Cerebellar nuclear complex (tissue), 1 donor: ENCODE measurements at places on chromosomes 5 and 9.

- DNase-seq: no peak
Observed at GRCh38 chr5:109601736-109602135, 88.0 kb upstream of the MAN2A1 start.

DNA sequence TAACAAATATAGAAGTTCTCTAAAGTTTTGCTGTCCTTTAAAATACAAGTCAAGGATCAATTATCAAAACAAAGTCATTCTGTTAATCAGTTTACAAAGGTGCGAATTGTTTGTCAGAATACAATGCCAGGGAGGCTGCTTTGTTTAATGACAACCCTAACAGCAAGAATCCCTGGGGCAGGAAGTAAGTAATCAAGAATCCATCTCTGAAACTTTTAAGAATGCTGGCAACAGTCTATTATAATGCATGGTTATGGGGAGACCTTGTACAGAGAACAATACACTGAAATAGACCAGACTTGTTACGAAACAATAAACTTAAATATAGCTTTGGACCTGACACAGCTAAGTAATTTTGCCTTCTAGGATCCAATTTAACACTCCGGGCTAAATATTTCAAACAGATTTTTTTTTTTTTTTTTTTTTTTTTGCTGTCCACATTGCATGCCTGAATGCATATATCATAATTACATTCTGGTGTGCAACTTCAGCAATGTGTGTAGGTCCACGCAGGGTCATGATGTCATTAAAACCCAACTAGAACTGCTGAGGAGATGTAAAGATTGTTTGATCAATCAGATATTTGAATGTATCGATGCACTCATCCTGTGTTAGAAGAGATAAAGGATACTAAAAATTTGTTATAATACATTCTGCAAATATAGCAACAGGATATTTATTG lies 421.3 kb downstream of the CETN3 start:
- DNase-seq: no peak

GRCh38 chr5:72645064-72645846 lies 138.0 kb upstream of the ZNF366 start:
- no peak for DNase-seq

- no peak for DNase-seq
Observed at GRCh38 chr9:128899566-128900322, 17.8 kb downstream of the LRRC8A start.

DNA sequence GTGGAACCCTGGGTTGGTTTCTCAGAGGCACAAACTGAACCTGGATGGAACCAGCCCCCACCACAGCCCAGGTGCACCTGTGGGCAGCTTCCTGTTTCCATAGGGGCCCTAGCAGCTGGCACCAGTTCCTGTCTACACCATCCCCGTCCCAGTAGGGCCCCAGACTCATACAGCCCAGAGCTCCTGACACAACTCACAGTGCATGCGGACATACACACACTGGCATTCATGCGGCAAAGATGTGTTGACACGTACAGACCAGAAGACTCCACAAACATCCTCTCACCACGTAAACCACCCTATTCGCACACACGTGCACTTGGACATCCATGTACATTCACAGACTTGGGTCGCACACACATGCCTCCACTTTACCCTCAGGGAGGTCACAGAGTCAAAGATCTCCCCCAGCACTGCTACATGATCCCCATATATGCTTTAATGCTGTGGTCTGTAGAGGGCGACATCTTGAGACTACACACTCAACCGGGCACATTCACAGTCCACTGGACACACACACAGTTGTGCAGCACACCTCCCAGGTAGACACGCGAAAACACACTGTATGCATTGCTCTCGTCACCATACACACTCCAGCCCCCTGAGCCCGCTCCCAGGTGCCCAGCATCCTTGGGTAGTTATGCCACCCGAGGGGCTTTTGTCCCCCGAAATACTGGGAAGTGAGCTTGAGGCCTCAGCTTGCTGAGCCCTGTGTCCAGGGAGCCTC lies 22.4 kb downstream of the CXXC5 start:
- no peak for DNase-seq

DNA sequence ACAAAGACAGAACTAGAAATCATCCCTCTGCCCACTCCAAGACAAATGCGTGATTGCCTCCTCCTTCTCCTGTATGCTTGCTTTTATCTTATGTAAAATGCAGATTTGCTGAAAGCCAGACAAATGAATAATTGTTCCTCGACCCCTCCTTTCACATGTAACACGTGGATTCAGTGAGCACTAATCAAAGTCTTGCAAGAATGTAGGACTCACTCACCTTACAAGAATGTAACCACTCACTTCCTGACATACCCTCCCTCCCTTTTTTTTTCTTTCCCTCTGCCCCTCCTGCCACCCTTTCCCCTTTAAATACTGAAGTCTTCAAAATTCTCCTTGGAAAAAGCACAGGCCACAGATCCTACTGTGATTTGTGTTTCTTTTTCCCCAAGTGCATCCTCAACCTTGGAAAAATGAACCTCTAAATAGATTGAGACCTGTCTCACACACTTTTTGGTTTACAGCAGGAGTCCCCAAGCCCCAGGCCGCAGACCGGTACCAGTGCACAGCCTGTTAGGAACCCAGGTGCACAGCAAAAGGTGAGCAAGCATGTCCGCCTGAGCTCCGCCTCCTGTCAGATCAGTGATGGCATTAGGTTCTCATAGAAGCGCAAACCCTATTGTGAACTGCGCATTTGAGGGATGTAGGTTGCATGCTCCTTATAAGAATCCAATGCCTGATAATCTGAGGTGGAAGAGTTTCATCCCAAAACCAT lies 29.4 kb upstream of the HSD17B3 start:
- DNase-seq: no peak

GRCh38 chr9:78207901-78208300 lies 28.0 kb upstream of the CEP78 start:
- no peak for DNase-seq

GRCh38 chr5:16721151-16722096 lies 104.6 kb upstream of the RETREG1 start:
- no peak for DNase-seq

DNA sequence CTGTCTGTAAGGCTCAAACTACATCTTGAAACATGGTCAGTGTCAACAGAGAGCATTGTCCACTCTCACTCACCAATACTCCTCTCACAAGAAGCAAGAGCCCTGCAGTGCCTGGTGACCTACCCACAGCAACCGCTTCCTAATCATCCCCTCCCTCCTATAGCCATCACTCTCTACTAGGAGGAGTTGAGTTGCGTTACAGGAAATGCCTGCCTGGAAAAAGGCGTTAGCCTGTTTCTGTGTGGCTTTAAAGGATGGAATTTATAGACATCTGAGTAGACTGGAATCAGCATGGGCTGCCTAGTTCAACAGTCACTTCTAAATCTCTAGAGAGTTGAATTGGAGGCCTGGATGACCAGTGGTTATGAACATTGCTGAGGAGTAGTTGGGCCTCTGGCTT lies 108.3 kb upstream of the FER start:
- no peak for DNase-seq

DNA sequence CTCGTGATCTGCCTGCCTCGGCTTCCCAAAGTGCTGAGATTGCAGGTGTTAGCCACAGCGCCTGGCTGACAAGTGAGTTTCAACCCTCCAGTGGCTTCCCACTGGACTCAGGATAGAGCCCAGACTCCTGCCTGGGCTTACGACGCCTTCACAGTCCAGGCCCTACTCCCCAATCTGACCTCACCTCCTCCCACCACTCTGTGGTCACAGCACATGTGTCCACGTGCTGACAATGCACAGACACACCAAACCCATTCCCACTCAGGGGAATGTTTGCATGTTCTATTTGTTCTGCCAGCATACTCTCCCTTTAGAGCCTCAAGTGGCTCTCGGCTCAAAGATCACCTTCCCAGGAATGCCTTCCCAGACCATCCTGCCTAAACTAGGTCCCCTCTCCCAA lies 31.1 kb upstream of the TRIM14 start:
- no peak for DNase-seq

GRCh38 chr5:64526734-64527439 lies 21.1 kb downstream of the RGS7BP start:
- DNase-seq: no peak

DNA sequence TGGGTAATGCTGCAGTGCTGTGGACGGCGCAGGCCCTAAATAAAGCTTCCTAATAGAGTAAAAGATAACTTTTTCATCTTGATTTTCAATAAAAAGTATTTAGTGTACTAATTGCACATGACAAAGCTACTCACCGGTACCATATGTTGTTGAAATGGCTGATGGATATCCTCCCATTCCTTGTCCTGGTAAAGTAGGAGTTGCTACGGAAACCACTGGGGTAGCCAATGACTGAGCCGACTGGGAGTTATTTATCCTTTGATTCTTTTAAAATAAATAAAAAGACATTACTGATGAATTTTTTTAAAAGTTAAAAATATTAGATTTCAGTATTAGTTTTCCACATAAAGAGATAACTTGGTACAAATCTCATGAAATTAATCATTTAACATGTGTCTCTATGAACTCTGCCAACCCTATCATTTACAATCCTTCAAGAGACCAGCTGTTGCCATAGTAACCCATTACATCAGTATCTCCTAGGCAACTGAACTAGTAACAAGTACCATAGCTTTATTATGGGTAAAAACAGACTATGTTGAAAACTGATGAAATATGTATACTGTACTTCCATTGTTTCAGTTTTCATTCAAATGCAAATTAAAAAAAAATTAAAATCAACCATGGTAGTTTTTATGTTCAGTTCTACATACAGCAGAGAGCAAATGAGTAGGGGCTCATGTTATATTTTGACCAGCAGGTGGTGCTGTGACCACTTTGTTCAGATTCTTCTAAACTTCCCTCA lies 153.7 kb downstream of the MEF2C start:
- DNase-seq: no peak

DNA sequence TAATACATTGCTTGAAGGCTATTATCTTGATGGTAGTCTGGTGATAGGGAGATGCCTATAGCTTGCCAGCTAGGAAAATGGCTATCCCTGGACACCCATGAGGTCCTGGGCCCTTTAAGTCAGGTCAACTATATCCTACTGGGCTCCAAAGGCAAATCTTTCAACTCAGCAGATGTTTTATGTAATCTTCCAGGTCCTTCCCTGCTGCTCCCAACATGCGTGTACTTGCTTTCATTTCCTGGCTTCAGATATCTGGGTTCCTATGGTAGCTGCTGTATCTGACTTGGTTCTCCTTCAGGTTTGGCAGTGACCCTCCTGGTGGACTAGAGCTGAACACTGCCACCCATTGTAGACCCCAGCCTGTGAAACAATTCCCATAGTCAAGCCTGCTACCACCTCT lies 32.4 kb upstream of the GAS1 start:
- DNase-seq: no peak

DNA sequence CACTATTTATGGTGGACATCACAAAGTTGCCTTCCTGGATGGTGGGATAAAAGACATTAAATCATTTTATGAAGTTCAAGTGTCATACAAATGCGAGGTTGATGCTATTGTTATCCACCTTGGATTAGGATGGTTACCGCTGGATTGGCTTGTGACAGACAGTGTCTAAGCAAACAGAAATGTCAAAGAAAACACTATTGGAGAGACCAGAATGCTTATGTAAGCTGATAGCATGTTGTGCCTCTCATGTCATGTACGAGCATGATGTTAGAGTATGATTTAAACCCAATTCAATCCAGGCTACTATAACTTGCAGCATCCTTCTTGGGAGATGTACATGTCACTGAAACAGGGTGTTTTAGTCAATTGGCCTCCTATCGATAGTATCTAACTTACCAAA lies 178.8 kb upstream of the C9orf72 start:
- no peak for DNase-seq

DNA sequence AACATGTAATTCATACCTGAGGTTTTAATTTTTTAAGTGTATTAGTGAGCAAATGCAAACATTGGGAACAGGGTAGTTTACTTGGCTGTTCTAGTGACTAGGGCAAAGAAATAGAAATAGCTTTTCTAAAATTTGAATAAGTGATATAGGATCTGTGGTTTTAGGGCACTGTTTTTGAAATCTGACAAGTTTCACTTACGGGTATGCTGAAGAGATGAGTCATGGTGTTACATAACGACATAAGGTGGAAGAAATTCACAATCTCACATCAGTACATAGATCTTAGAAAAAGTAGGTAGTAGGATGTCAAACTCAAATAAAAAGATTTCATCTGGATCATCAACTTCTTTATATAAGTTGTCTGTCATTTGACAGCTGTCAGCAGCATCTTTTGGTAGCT lies 772.3 kb downstream of the MAT2B start:
- no peak for DNase-seq

DNA sequence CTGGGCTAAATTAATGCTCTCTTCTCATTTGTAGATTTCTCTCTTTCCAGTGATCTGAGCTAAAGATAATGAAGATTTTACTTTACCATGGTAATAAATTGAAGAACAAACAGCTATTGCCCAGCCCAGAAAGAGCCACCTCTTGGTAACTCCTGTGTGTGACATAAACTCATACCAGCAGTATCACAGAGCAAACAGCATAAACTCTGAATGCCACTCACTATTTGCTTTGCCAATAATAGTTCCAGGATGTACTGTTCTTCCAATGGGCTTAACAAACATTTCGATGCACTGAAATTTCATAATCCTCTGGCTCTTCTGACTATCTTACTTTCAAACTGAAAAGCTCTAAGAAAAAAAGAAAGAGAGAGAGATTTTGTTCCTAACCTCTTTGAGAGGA lies 69.8 kb upstream of the RASEF start:
- DNase-seq: no peak
